ENCODE measurements at places on chromosomes 7 and 10.

DNA sequence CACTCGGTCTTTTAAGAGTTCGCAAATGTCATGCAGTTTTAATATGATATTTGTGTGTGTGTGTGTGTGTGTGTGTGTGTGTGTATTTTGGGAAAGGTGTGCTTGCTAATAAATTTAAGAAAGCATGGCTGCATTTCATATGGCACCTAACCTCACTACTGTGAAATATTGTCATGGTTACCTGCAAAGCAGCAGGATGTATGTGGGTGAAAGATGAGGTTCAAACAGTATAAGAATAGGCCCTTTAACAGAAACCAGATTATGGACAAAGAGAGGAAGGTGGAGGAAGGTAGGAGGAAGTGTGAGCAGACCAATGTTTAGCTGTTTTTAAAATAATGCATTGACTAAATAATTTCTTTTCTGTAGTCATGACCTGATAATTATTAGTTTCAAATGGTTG, 73.5 kb upstream of the CACNA2D1 start:
- no peak for DNase-seq

DNA sequence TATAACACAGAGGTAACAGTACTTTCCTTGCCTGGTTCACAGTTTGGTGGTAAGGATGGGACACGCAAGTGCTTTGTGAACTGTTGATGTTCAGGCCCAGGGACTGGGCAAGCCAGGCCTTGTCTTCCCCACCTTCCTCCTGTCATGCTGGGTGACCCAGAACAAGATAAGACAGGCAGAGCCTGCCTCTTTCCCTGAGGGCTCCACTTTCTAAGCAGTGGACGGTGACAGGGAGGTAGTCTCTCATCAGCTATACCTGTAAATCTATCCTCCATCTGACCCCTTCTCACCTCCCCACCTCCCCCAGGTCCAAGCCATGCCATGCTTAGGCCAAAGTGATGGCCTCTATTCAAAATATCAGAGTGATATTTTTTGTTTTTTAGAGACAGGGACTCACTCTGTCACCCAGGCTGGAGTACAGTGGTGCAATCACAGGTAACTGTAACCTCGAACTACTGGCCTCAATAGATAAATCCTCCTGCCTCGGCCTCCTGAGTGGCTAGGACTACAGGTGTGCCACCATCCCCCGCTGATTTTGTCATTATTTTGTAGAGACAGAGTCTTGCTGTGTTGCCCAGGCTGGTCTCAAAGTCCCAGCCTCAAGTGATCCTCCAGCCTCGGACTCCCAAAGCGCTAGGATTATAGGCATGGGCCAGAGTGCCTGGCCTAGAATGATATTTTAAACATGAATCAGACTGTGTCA, 42.8 kb downstream of the PDLIM1 start:
- DNase-seq: no peak

DNA sequence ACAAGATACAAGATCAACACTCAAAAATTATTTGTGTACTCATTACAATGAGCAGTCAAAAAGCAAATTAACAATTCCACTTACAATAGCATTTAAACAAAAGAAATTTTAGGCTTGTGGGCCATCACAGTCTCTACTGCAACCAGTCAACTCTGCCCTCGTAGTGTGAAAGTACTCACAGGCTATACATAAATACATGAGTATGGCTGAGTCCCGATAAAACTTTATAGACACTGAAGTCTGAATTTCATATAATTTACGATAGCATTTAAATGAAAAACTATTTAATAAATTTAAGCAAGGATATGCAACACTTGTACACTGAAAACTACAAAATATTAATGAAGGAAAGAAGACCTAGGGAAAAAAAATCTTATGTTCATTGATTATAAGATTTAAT, 90.1 kb downstream of the ZNF33B start:
- DNase-seq: no peak

GRCh38 chr10:48655411-48656240, 29.0 kb upstream of the WDFY4 start:
- no peak for DNase-seq

DNA sequence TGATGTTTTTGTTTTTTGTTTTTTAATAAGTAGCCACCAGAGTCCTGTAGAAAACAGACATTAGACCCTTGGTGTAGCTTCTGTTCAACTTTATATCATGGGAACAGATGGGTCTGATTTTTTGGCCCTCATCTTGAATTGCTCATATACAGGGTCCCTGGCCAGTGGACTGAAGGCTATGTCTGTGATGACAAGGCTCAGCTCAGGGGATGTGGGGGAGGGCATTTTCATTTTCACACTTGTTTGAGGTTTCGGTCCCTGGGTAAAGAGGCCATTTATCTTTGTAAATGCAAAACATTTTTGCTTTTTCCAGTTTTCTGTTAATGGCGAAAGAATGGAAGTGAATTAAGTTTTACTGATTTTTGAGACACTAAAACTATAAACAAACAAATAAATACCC, 257.6 kb upstream of the PHYHIPL start:
- DNase-seq: no peak

DNA sequence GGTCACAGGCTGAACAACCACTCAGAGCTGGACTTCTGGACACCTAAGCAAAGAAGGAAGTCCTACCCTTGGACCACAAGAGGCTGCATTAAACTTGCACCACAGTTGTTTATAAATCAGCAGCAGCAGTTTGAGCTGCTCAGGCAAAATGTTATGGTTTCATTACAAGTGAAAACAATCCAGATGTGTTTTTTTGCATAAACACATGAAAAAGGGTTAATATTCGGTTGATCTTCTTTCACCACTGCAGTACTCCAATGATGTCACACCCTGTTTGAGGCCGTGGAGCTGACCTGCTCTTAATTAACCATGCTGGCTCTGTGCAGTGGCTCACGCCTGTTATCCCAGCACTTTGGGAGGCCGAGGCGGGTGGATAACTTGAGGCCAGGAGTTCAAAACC, 490.8 kb upstream of the CELF2 start:
- no peak for DNase-seq

- no peak for DNase-seq
Observed at GRCh38 chr10:43949351-43949750, 300.7 kb upstream of the ZNF32 start.

DNA sequence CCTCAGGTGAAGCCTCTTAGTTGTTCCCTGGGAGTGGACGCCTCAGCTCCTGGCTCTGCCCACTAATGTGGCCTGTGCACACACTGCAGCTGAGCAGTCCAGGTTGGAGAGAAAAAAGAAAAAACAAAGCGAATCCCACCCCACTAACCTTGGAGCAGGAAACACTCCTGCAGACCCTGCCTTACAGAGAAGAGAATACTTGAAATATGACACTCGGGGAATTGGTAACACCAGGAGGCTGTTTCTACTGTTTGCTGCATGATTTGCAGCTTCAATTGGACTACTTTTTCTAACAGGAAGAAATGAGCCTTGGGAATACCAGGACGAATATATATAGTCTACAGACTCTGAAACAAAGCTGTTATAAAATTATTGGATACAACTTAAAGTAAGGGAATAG, 22.2 kb downstream of the CDHR3 start:
- no peak for DNase-seq

DNA sequence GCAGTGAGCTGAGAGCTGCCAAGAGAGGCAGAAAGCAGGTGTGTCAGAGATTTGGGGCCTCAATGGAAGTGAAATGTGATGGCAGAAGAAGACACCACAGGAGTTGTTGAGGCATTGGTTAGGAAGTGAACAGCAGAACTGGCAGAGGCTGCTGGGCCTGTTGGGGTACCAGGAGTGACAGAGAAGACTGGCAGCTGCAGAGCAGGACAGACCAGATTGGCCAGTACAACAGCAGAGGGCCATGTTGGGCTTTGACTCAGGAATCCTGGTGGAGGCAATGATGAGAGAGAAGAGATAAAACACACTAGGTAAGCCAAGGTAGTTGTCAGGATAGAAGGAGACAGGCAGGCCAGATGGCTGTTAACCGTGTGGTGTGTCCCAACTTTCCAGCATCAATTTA, 19.9 kb upstream of the HERPUD2 start:
- DNase-seq: no peak

- DNase-seq: peak; percentile 17
Observed at GRCh38 chr7:29878081-29878688, 71.9 kb downstream of the WIPF3 start.

DNA sequence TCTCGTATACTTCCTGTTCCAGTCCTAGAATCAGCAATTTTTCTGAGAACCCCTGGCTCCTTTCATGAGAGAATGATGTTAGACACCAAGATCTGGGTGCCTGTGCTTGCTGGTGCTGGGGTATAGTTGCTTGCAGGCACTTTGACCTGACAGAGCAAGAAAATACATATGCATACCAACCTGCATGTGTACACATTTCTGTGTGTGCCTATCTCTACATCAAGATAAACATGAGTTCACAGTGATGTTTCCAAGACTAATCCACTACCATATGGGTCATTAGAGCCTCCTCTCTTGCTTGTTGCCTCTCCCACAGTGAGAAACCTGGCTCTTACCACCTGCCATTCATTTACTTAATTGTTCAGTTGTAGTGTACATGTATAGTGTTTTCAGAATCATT, 229.1 kb upstream of the IGFBP3 start:
- no peak for DNase-seq

DNA sequence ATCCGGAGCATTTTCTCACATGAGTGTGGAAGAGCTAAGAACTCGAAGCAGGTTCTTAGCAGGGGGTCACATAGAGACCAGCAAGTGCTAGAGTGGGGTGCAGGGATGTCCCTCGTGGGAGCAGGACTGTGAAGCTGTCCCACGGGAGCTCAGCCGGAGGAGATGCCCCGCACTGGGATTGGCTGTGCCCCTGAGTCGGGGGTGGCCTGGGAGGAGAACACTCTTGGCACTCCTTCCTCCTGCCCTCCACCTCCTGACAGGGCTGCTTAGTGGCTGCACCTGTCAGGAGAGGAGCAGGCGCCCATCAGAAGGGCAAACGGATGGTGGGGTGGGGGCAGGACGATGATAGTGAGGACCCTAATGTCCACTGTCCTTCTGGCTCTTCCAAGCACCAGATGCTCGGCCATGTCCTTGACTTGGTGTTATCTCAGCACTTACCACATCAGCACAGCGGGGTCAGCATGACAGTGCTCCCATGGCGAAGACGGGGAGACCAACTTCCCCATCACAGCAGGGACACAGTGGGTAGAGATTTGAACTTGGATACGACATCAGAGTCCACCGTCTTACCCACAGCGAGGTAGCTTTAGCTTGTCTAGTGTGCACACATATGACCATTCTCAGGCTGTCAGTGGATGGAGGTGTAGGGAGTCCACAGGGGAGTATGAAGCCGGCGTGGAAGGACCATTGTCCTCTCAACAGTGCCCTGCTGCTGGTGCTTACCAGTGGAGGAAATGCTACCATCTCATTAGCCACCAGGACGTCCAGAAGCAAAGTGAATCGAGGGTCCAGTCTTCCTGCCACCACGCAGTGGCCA, 142.5 kb upstream of the SHH start:
- DNase-seq: no peak

- no peak for DNase-seq
Observed at GRCh38 chr10:78263521-78263988, 229.9 kb downstream of the RPS24 start.

DNA sequence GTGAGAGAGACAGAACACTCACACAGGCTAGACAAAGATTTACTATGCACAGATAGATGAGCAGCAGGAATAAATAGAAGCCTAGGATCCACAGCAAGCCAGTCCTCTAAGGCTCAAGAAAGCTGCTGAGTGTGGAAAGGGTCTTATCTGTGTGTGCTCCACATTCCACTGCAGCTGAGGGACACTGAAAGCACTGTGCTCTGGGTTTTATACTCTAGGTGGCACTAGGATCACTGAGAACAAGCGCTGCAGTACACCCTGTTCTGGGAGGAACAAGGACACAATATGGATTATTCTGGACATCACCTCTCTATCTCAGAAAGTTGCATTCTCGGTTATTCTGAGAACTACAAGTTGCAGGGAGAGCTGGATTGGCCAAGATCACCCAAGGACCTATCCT, 4.9 kb upstream of the KLHL7 start:
- no peak for DNase-seq

- DNase-seq: no peak
Observed at GRCh38 chr7:35492451-35493175, 202.3 kb downstream of the HERPUD2 start.

- DNase-seq: no peak
Observed at GRCh38 chr10:132479024-132479602, 58.5 kb upstream of the INPP5A start.

DNA sequence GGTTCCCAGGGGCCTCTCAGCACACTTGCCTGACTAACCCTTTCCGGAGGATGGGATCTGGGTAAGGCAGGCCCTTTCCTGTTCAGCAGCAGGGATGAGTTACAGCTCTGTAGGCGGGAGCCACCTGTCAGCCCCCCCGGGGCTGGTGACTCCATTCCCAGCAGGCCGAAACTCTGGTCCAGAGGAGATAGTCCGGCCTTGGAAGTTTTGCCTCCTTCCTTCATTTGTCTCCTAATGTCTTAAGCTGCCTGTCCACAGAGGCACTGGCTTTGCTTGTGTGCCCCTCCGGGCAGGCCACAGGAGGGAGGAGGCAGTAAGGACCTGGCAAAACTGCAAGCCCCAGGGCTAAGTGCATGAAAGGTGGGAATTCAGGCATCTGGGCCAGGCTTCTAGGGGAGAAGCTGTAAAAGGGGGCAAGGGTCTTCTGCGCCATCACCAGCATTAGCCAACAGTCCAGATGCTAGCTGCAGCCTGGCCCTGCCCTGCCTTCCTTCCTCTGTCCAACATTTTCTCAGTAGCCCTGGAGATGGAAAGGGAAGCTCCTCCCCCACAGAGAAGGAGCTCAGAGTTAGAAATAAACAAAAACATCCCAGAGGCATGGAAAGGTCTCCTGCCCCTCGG, 1.2 kb downstream of the ADIRF start:
- DNase-seq: no peak

DNA sequence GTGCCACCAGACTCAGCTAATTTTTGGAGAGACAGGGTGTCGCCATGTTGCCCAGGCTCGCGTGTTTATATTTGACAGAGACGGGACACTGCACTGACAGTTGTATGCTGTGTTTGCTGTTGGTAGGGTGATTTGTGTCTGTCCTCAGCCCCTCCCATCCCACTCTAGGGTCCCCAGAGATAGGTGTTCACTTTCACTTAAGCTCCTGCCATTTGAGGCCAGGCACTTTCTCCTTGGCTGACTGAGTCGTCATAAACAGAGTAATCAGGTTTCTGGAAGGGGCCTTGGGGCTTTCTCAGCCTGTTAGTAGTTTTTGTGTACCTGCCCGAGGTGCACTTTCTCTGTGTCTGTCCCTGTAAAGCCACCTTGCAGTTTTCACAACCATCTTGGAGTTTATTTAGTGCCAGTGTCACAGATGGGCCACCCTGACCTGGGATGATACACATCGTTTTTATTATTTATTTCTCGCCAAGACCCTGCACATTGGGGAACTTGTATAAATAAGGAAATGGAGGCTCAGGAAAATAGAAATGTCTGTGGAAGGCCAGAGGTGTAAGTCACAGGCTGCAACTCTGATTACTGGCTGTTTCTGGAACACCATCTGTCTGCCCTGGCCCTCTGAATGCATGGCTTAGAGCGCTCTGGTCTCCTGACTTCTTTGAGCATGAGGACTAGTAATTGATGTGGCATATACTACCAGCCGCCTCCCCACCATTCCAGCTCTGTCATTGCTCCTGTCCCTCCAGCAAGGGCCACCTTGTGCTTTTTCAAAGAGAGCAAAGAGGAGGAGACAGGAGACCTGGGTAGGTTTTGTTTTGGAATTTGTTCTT, 81.9 kb upstream of the PDCD4 start:
- DNase-seq: no peak

GRCh38 chr10:944034-944831, 12.7 kb upstream of the LARP4B start:
- DNase-seq: no peak

- no peak for DNase-seq
Observed at GRCh38 chr10:118853916-118854315, 99.1 kb upstream of the CACUL1 start.

Measured in immature natural killer cell (primary cell).